ENCODE measurements at places on chromosomes 11 and 22. TPM values are rescaled to one million over a fixed set of nuclear protein-coding genes. Genes with fewer than 3 reads are reported as not detected.

EFCAB6 gene
- 0.09 TPM for total RNA-seq

APOL1 gene
- total RNA-seq: 52.8 TPM

C11orf65 gene
- 0.95 TPM for total RNA-seq

C11orf52 gene
- not detected for total RNA-seq

DNA sequence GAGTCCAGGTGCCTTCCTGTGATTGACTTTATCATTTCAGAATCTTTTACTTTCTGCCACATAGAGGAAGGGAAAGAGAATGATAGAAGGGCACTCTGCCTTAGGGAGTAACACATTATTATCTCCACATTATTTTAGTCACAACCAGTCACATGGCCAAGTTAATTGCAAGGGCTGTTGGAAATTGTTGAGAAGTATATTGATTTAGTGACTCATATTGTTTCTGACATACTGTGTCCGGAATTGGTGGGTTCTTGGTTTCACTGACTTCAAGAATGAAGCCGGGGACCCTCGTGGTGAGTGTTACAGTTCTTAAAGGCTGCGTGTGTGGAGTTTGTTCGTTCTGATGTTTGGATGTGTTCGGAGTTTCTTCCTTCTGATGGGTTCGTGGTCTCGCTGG, 8.7 kb downstream of the OR51B4 start:
- ATAC-seq: no peak

- ATAC-seq: no peak
Observed at GRCh38 chr11:17877886-17878285, 135.0 kb downstream of the SERGEF start.

- ATAC-seq: no peak
Observed at GRCh38 chr11:73645972-73646631, at the start of gene PLEKHB1. Gene PLEKHB1, plus strand, starts transcription at chr11:73646581. Its CDS starts 28 bp downstream, at chr11:73646609.

- no peak for ATAC-seq
Observed at GRCh38 chr22:37496651-37497050, 10.5 kb upstream of the MFNG start.

DNA sequence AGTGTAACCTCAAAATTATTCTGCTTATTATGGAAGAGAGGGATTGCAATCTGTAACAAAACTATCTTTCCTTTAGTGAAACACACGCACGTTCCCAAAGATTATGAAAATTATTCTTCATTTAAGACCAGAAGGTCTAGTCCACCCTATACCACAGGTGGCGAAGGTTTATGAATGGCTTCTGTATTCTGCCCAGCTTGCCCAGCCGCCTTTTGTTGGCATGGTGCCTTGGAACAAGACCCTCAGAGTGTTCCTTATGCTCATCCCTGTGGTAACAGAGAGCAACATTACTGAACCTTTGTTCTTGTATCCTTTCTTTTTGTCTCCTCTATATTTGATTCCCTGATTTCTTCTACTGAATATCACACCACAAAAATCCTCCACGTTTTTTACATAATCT, 116.4 kb downstream of the FAR1 start:
- no peak for ATAC-seq

DNA sequence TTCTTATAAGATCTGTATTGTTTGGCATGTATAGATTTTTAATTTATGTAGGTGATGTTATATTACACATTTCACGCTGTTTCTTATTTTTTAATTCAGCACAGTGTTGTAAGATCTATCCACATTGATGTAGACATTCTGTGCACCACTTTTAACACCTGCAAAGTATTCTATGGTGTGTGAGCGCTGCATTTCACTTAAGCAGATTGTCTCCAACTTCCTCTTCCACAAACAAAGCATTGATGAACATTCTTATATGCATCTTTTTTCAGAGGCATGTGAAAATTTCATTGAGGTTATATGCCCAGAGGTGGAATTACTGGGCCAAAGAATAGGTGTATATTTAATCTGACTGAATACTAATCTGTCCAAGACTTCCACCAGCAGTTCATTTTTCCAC, 3.4 kb upstream of the POU2AF1 start:
- no peak for ATAC-seq

GRCh38 chr11:129075757-129076156, 116.4 kb downstream of the ARHGAP32 start:
- no peak for ATAC-seq

DNA sequence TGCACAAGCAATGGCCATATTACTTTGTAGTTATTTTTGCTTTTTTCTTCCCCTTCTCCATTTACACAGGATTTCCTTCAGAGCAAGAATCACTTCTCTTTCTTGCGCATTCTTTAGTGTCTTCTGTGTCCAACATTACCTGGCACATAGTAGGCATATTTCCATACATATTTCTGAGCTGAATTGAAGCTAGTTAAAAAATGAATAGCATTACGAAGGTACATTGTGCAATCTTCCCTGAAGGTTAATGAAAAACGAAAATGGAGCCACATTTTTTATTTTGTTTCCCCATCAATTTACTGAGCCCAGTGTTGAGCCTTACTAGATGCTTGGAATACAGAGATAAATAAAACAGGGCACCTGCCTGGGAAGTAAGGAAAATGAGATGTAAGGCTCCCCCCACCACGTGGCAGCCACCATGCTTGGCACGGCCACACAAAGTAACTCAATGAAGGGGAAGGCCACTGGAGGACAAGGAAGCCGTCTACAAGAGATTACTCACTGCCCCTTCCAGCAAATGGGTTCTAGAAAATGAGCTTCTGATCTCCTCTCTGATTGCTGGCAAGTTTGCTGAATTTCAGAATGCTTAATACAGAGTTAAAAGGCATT, 381.9 kb downstream of the LARGE1 start:
- no peak for ATAC-seq

DNA sequence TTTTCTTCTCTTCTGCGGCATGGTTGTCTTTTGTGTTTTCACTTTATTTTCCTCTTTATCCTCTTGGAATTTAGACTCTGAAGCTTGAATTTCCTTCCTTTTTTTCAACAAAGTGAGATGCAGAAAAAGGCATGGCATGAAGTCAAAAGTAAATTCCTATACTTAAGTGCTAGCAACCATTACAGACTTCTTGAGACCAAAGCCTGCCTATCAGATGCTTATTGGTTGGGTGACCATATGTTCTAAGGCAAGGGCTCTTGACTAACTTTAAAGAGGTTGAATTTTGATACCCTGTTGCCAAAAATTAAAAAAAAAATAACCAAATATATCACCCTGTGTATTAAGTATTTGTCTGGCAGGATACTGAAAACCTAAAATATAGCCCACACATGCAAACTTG, 237.4 kb downstream of the TMEM135 start:
- ATAC-seq: no peak

DNA sequence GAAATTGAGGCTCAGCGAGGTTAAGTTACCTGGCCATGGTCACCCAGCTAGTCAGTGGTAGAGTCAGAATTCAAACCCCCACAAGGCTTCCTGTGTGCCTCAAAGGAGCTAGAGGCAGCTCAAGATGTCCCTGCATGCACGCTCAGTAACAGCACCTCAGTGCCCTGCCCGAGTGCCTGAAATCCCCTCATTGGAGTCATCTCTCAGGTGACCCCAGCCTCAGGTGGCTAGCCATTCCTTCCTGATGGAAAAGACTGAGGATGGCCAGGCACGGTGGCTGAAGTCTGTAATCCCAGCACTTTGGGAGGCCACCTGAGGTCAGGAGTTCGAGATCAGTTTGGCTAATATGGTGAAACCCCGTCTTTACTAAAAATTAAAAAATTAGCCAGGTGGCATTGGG, 36.9 kb downstream of the LIF start:
- ATAC-seq: no peak

Data from activated T-helper 17 cell treated with anti-CD3 and anti-CD28 coated beads, Interleukin-2, amount 50 U/mL, for 72 hours (primary cell).